ENCODE measurements at places on chromosomes 3 and 15.

DNA sequence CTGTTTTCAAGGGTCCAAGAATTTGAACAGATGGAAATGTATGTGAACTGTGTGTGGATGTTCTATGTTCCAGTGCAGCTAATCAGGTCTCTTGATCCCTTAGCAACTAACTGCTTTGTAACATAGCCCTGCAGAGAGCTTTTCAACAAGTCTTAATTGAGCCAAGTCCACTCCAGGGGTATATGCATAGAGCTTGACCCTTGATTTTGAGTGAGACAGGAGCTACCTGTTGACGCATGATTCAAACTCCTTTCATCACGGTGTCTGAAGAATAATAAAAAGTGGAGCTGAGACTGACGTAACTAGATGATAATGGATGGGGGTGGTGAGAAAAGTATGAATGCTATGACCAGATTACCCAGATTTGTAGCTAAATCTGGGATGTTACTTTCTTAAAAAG lies 93.3 kb upstream of the CCDC54 start:
- no peak for DNase-seq

GRCh38 chr3:40858364-40859115 lies 333.8 kb downstream of the ZNF621 start:
- DNase-seq = no peak

DNA sequence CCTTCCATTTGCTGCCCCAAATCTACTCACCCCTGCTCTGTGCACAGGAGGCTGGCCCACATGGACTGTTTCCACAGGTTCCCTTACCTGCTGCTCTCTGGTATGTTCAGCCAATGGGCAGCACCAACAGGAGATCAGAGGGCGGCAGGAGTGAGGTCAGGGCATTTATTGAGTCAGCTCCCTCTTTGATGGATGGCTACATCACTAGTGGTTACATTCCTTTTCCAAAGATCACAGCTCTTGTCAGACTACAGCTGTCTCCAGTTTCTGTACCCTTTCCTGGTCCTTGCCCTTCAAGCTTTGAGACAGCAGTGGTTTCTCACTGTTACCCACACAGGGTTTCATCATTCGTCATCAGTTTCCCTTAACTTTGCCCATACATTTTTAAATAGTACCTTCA lies 325.1 kb downstream of the SUCLG2 start:
- DNase-seq = no peak

DNA sequence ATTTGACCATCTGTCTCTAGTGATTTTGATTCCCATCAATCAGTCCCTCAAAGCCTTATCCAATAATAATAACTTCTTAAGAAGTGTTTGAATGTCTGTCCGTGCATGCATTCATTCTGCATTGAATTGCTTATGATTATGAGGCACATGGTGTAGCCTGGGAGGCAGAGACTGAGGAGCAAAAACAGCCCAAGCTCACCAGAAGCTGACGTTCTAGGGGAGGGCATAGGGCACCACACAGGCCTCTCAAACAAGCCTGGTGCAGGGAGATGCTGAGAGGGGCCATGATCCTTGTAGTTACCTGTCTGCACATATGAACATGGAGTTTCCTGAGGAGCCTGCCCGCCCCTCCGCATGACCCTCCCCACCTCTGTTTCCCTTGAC lies 89.2 kb upstream of the POMGNT2 start:
- no peak for DNase-seq

DNA sequence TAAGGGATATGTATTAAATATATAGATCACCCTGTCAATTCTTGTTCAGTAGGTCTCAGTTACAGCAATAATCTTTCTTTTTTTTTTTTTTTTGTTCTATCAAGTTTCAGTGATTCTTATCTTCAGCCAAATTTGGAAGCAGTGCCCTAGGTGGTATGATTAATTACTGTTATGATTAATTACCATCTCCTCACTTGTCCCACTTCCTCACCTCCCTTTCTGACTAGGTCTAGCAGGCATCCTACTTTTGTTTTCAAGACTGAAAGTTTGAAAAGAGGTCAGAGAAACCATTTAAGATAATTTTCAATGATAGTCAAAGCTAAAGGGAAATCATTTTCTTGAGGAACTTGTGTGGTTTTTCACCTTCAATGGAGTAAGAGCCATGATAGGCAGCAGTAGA lies 144.0 kb upstream of the CNTN4 start:
- no peak for DNase-seq

GRCh38 chr3:55719508-55719907 lies 232.4 kb upstream of the WNT5A start:
- no peak for DNase-seq

- DNase-seq = peak; percentile 58
Observed at GRCh38 chr3:13648060-13649001, 99.4 kb downstream of the FBLN2 start.

DNA sequence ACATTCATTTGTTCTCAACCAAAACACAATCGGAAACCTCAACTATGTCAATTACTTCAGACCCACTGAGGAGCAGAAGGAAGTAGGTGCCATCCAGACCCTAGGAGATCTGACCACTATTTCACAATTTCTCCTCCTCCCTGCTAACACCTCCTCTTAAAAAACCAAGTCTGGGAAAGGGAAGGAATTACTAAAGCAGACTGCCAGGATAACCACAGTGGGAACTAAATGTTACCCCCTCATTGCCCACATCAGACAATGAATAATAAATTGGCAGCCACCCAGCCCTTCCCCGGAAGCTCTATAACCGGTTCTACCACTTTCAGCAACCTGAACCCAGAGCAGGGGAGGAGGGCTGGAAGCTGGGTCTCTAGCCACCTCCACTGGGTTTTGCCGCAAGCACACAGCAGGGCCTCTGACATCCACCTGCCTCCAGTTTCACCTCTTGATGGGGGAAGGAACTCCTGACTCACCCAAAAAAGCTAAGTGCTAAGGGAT lies 17.6 kb downstream of the C15orf62 start:
- peak; percentile 9 for DNase-seq

GRCh38 chr3:105823149-105823867 lies 45.5 kb downstream of the CBLB start:
- no peak for DNase-seq

DNA sequence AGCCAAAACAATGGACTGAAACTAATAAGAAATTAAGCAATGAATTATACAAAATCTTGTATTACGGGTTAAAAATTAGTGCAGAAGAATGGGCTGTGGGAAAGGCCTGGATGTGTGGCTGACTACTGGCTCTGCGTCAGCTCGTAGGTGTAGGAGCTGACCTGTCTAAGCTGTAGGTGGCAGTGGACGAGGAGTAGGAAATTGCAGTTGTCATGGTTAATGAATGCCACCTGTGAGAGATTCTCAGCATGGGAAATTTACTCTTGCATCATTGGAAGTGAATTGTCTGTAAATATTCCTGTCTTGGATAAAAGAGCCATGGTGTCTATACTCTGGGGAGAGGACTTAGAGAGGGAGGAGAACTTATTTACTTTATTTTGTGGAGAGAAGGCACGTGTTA lies 23.4 kb downstream of the CHRNA7 start:
- no peak for DNase-seq

DNA sequence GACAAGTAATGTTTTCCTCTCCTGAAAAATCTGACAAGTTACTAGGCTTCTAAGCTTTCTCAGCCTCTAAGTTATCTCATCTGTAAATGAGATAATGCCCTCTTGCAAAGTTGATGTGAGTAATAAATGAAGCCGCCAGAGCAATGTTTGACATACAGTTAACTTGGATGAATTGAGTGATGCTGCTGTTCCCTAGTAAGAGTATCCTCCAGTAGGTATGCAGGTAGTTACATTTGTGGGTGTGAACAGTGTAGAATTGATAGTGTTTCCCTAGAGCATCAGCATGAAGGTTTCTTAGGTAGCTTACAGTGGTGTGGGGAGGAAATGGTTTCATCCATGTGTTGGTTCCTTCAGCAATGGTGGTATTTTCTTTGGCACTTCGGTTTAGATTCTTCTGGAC lies 3.4 kb downstream of the ATP2C1 start:
- DNase-seq = no peak

GRCh38 chr3:81920816-81921215 lies 159.4 kb upstream of the GBE1 start:
- no peak for DNase-seq

GRCh38 chr3:43960448-43960840 lies 269.7 kb downstream of the ABHD5 start:
- DNase-seq = no peak

DNA sequence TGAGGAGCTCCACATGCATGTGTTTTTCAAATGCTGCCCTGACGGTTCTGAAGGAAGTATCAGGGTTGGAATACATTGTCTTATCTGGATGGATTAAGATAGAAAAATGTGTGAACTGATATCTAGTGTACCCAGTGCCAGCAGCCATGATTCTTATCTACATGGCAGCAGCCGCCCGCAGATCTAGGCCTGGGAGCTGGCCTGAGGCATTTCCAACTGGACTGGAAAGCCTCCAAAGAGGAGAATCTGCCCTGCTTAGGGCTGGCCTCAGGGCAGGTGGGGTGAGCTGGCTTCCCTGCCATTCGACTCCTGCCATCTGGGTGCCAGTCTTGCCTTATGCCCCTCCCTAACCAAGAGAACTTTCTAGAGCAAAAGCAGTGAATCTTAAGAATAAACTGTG lies 125.8 kb downstream of the SSR3 start:
- no peak for DNase-seq

GRCh38 chr3:46406788-46407611 lies at the start of the genes CCR5AS and CCRL2:
TSS of gene CCR5AS (minus strand) at chr3:46407066.
TSS of gene CCRL2 (plus strand) at chr3:46407259. CDS start at chr3:46408080, 821 bp downstream.
- DNase-seq = peak; percentile 19

DNA sequence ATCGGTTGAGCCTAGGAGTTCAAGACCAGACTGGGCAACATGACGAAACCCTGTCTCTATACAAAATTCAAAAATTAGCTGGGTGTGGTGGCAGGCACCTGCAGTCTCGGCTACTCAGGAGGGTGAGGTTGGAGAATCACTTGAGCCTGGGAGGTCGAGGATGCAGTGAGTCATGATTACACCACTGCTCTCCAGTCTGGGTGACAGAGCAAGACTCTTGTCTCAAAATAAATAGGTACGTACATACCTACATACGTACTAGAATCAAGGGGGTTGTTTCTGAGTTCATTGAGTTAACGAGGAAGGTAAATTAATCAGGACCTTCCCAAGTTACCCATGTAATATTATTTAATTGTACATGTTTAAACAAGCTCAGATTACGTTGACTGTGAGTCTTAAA lies 97.5 kb downstream of the CHL1 start:
- DNase-seq = no peak

DNA sequence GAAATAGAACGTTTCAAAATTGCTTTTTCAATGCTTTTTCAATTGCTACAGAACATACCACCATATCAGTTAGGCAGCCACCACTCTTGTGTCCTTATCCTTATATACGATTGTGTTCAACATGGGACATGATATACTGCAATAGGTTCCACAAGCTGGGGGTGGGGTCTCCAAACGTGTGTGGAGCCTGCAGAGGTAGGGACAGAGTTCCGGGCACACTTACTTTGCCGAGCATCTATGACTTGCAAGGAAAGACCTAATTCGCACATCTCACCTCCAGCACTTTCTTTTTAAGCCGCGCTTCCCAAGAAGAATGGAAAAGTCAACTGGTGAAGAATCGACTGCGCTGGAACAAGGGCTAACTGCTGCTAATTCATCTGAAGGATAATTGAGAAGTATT lies 39.6 kb upstream of the SFMBT1 start:
- no peak for DNase-seq
